ENCODE measurements at places on chromosomes 7 and 10.

- no peak for DNase-seq
Observed at GRCh38 chr7:1113548-1113885, 25.6 kb downstream of the GPER1 start.

GRCh38 chr10:130012129-130012528 is 48.1 kb upstream of the EBF3 start:
- DNase-seq: no peak

DNA sequence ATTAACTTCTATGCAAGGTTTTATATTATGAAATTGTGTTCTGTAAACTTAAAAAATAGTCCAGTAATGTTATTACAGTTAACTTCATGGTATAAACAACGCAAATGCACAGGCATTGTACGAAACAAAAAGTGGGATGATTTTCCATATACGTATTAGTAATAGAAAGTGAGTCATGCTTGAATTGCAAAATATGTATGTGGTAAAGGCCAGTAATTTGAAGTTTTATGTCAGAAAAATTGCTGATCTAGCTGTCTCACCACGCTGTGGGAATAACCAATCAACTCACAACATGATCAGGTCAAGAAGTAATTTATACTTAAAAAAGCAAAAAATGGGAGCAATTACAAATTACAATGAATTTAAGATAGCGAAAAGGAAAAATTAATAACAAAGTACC is 37.0 kb upstream of the GLI3 start:
- DNase-seq: no peak

- DNase-seq: no peak
Observed at GRCh38 chr10:80462981-80463741, 9.1 kb downstream of the TSPAN14 start.

GRCh38 chr10:109963439-109963838 is 40.1 kb upstream of the XPNPEP1 start:
- DNase-seq: no peak

DNA sequence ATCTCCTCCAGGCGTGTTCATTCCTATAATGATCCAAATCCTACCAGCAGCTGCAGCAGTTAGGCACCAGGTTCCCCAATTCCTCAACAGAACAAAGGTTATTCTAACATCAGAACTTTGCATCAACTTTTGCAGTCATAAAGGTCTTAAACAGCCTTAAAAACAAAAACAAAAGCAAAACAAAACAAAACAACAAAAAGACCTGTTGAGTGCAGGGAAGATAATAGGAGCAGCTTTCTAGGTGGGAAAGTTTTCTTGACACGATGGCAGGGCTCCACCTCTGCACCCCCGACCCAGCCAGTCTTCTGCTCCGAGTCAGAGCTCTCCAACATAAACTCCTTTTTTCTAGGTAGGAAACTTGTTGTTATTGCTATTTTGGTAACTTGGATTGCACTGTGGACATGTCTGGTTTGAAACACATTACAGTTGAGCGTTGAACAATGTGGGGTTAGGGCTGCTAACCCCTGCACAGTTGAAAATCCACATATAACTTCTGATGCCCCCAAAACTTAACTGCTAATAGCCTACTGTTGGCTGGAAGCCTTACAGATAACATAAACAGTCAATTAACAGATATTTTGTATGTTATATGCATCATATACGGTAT is 77.6 kb downstream of the MTPN start:
- DNase-seq: no peak

DNA sequence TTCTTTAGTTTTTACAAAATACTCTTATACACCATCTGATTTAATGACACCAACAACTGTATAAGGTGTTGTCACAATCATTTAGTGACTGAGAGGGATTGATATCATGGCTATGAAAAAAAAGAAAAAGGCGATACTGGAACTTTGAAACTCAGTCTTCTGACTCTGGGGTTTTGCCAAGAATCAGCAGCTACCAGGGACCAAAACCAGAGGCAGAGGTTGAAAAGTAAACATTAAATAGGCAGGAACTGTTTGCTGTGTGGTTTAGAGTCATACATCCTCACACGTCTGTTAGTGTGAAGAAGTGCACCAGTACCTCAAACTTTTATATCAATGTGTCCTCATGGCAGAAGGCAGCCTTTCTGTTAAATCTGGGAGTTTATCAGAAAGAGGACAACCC is 19.9 kb upstream of the GGCT start:
- no peak for DNase-seq

DNA sequence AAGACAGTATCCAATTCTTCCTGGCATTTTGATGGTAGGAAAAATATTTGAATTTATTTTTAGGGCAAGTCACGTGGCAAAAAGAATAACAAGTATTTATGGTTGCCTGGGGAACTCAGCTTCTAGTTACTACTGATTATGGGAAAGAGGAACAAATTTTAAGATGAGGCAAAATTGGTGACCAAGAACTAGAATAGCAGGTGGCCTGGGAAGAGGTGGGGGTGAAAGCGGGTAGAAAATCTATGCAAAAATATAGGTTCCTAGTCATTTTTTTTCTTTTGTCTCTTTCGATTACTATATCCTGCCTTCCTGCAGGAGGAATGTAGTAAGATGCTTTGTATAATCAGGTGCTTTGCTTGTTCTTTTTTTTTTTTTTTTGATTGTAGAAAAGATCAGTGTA is 27.8 kb downstream of the ENTPD1 start:
- DNase-seq: no peak

DNA sequence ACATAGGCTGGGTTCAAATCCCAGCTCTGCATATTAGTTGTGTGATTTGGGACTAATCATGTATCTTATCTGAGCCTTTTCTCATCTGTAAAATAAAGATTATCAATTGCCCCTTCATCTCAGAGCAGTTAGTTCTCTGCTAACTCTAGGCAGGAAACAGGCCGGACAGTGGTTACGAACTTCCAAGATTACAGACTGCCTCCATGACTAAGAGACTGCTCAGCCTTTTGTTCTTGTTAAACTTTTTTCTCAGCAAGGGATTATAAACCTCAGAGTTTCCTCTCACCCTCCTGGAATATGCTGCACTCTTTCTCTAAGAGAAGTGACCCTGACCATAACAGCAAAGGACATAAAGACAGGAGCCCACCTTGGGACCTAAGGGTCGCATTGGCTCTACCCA is 52.5 kb upstream of the NFKB2 start:
- no peak for DNase-seq
